ENCODE measurements at places on chromosomes 2 and 18.

DNA sequence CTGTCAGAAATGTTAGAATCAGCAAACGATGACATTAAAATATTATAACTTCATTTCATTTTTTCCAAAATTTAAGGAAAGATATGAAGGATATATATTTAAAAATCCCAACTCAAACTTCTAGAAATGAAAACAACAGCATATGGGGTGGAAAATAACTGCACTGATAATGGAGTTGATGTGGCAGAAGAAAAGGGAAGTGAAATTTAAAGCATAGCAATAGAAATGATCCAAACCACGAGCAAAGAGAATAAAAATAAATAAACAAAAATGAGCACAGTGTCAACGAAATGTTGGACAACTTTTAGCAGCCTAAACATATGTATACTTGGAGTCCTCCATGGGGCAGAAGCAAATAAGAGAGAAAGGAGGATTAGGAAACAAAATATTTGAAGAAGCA is 280.2 kb downstream of the KCNJ3 start:
- no peak for DNase-seq

DNA sequence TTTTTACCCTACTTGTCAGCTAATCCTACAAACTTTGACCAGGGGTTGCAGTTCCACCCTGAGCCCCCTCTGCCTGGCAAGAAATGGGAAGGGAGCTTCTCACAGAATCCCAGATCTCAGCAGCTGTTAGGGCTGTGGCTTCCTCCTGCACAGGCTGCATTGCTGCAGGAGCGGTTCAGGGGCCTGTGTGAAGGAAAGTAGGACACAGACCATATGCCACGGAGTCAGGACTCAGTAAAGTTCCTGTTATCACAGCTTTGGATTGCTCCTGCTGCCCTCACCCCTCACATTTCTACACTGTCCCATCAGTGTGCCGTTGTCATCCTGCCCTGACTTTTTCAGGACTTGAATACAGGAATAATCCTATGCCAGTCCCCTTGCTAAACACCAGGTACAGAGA is 62.8 kb upstream of the SP3 start:
- no peak for DNase-seq

GRCh38 chr2:217415316-217415715 is 555.5 kb upstream of the TNP1 start:
- no peak for DNase-seq

DNA sequence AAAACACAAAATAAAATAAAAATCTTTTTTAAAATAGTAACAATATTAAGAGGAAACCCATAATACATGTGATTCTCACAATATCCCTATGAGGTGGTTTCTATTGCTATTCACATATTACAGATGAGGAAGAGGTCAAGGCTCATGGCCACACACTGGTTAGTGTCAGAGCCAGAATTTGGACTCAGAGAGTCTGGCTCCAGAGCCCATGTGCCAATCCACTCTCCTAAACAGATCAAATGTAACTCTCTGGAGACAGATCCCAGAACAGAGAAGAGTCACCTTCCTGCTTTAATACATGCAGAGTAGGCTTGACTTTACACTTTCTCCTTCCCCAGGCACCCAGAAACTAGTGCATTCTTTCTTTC is 10.1 kb upstream of the SLC11A1 start:
- peak; percentile 41 for DNase-seq

GRCh38 chr2:239300871-239301735 is 99.7 kb downstream of the HDAC4 start:
- DNase-seq: no peak

DNA sequence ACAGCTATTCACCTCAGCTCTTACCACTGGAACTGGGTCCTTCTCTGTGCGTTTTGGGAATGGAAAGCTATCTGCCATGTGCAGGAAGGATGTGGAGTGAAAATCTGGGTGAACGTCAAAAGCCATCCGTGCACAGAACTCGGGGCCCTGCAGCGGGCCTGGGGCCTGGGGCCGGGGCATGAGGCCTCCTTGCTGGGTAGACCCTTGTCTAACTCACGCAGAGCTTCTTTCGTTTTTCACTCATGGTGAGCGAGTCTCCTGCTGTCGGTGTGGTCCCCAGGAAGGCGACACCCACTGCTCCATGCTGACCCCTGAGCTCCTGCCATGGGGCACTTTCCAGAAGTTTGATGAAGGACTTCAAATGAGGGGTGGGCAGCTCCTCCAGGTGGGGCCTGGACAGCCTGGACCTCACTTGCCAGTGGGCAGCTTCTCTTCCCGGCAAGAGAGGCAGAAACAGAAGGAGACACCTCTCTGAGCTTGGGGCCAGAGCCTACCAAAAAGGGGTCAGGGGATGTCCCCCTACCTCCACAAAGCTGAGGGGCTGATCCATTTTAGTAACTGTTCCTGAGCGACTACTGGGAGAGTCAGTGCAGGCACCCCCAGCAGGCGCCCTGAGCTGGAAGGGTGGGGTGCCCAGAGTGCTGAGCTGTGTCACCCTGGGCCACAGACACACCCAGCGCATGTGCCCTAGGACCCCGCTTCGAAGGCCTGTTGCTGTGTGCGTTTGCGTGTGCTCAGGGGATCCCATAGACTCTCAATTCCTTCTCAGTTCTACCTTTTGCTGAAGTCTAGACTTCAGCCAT is 117.7 kb upstream of the HDAC4 start:
- no peak for DNase-seq

GRCh38 chr2:49045083-49045482 is 109.2 kb downstream of the FSHR start:
- no peak for DNase-seq

- DNase-seq: peak; percentile 60
These were observed 107.9 kb upstream of the IL1R2 start for GRCh38 chr2:101883860-101884259.

DNA sequence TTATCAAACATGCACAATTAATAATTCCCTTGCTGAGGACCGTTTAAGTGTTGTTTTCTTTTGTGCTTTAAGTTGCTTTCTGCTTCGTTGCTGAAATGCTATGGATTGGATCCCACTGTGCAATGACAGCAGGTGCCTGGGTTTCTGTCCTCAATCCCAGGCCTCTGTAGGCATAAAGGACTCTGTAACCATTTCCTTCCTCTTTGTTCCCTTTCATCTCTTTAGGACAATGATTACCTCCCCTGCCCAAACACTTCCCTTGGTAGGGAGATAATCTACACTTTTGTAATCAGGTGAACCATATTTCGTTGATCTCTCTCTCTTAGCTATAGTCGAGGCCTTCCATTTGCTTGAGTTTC is 58.6 kb upstream of the LYPD6B start:
- DNase-seq: no peak

DNA sequence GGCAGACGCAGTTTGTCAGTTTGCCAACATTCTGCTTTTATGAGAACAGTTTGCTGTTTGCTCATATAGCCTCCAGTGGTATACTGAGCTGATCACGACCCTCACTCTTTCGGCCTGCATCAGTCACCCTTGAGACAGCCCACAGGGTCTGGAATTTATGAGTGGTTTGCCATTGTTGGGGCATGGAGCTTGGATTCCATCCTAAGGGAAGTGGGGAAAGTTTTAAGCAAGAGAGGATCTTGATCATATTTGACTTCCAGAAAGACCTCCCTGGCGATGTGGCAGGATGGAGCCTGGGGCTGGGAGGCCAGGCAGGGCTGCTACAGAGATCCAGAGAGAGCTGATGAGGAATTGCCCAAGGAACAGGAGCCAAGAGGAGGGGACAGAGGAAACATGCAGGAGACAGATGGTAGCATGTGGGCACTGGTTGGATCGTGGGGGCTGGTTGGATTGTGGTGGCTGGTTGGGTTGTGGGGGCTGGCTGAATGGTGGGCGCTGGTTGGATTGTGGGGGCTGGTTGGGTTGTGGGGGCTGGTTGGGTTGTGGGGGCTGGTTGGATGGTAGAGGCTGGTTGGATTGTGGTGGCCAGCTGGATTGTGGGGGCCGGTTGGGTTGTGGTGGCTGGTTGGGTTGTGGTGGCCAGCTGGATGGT is 27.3 kb upstream of the GPR17 start:
- DNase-seq: no peak

- no peak for DNase-seq
These were observed at the start of gene CHRNA1 for GRCh38 chr2:174764280-174765255. TSS of gene CHRNA1 (minus strand) at chr2:174764472. CDS start at chr2:174764394, 78 bp downstream.

GRCh38 chr2:26575836-26576564 is 65.2 kb downstream of the CIB4 start:
- DNase-seq: no peak

DNA sequence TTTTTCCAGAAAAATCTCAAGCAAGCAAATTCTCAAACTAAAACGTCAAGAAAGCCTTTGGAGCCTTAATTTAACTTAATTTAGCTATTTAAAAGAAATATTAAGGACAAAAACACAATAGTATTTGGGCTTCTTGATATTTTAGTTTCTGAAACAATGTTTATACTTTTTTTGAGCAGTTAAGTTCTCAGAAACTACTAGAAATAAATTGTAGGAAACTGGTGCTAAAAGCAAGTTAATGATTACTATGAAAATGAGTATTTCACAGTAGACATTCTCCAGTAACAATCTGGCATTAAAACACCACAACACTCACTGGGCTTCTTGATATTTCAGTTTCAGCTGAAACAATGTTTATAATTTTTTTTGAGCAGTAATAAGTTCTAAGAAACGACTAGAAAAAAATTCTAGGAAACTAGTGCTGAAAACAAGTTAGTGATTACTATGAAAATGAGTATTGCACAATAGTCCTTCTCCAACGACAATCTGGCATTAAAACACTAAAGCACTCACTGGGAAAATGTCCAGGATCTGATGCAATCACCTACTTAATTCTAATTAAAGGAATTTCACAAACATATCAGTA is 45.1 kb downstream of the TRAK2 start:
- peak; percentile 57 for DNase-seq

- no peak for DNase-seq
These were observed 125.3 kb downstream of the CAMKMT start for GRCh38 chr2:44487052-44487451.

DNA sequence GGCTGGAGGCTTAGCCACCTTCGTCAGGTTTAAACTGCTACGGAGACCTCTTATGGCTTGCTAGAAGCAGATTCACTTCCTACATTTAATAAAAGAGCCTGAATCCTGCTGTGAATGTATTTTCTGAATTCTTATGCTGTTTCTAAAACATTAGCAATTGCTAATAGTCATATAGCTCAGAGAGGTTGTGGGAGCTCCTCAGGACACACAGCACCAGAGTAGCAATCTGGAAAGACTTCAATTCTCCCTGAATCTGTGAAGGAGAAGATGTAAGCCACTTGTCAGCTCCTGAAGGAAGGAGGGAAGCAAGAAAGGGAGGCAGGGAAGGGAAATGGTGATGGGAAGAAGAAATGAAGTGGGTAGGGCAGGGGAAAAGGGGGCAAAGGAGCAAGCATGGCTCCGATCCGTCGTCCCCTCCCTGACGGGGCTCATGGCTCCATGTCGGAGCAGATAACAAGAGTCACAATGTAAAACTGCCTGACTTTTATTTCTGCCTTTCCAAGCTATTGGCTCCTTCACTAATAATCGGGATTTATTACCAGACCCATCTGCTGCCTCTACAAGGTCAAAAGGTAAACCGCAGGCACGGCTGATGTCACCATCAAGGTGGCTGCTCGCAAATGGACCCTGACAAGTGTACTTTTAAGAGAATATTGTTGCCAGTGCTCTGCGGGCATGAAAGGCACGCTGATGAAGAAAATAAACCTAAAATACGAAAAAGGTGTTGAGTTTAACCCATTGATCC is 656.0 kb upstream of the SALL3 start:
- DNase-seq: no peak

GRCh38 chr2:79620679-79621078 is 107.8 kb downstream of the CTNNA2 start:
- no peak for DNase-seq

DNA sequence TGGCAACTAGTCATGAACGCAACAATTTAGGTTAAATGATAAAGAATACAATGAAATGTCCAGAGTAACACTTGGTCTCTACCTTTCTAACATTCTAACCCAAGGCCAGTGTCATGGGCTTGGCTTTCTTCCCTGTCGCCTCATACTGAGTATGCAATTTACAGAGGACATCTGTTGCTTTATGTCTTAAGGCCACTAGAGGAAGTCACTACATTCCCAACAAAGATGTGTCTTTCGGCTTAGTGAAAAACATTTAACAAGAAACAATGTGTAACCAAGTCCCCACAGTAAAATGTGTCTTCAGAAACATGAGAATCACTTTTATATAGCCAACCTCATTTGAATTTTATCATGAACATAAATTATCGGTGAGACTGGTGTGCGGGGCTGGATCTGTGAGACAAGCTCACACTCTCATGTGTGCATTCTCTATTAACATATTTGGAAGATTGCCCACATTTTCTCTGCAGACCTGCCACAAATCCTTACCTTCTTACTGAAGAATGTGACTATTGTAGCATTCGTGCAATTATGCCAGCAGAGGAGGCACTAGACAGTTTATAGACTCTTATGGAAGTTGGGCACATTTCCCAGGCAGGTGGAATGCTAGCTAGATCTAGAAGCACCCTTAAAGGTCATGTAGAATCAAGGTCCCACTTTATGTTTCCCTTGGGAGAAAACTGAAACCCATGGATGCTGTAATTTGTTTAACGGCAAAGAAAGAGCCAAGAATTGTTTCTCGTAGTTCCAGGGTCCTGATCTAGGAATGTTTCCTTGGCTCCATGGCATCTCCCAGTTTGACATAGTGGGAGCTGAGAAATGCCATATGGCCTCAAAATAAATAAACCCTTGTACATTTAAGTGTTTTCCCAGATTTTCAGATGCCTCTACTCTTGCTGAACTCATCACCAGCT is 101.8 kb downstream of the CD226 start:
- DNase-seq: no peak

DNA sequence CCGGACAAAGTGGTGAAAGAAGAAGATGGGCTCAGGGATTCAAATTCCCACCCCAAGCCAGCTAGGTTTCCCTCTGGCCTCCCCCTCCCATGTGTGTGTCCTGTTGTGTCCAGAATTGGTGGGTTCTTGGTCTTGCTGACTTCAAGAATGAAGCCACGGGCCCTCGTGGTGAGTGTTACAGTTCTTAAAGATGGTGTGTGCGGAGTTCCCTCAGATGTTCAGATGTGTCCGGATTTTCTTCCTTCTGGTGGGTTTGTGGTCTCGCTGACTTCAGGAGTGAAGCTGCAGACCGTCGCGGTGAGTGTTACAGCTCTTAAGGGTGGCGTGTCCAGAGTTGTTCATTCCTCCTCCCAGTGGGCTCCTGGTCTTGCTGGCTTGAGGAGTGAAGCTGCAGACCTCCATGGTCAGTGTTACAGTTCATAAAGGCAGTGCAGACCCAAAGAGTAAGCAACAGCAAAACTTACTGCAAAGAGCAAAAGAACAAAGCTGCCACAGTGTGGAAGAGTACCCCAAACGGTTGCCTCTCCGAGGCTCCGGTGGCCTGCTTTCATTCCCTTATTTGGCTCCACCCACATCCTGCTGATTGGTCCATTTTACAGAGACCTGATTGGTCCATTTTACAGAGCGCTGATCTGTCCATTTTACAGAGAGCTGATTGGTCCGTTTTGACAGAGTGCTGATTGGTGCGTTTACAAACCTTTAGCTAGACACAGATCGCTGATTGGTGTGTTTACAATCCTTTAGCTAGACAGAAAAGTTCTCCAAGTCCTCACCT is 37.7 kb upstream of the KLF11 start:
- no peak for DNase-seq

- DNase-seq: no peak
These were observed 65.1 kb downstream of the MAP4K4 start for GRCh38 chr2:101762451-101763171.
